ENCODE measurements at places on chromosomes 4 and X.

DNA sequence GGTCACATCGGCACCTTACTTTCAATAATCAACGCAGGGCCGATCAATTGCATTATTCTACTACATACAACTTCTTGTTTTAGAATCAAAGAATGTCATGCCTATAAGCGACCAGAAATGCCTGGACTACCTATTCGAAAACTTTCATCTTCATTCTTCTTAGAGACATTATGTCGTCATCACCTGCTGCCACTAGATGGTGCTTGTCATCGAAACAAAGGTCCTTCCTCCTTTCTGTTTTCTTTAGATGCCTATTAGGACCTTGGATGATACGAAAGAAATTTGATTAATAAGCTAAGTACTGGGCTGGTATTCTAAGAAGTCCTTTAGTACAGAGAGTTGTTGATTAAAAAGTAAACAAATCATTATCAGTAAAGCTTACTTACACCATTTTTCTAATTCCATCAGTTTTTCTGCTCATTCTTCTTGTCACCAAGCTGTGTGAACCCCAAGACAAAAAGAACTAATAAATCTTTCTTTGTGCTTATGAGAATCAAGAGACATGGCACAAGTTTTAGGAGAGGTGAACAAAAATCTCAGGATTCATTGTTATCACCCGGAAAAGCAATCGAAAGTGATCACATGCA lies 154.5 kb upstream of the SLC4A4 start:
- no peak for DNase-seq

- no peak for DNase-seq
Observed at GRCh38 chr4:54363037-54363436, 133.9 kb downstream of the PDGFRA start.

- no peak for DNase-seq
Observed at GRCh38 chr4:152572417-152573086, 36.7 kb upstream of the FBXW7 start.

- DNase-seq: no peak
Observed at GRCh38 chr4:3374011-3374645, 67.6 kb upstream of the HGFAC start.

- no peak for DNase-seq
Observed at GRCh38 chr4:53057679-53058078, 195.6 kb downstream of the RASL11B start.

DNA sequence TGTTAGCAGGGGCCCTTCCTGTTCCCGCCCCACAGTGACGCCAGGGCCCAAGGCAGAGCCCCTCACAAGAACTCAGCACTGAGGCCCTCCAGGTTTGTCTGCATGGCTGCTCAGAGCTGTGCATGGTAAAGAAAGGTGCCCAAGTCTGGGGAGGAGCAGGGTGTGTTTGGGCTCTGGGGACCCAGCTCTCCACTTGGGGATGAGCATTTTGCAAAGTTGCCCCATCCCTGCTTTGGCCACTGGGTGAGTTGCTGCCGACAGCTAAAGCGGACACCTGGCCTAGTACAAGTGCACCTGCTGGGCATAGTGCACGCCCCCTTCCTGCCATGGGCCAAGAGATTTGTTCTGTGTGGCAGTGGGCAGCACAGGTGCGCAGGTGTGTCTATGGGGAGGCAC lies 2.0 kb upstream of the MXD4 start:
- DNase-seq: peak; percentile 11

DNA sequence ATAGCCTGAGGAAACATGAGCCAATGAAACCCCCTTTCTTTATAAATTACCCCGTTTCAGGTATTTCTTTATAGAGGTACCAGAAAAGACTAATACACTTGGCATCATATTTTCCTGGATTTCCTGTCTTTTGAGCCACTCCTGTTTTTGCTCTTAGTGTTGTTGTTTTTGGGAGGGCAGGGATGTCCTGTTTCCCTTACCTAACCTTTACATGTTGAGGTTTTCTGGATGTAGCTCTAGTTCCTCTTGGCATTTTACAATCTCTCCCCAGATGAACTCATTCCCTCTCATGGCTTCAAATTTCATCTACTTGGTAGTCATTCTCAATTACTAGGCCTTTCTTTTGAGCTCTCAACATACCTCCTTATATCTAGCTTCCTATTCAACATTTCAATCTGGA lies 104.1 kb upstream of the MAB21L2 start:
- no peak for DNase-seq

GRCh38 chr4:78059938-78060337 lies 2.8 kb downstream of the FRAS1 start:
- DNase-seq: no peak

DNA sequence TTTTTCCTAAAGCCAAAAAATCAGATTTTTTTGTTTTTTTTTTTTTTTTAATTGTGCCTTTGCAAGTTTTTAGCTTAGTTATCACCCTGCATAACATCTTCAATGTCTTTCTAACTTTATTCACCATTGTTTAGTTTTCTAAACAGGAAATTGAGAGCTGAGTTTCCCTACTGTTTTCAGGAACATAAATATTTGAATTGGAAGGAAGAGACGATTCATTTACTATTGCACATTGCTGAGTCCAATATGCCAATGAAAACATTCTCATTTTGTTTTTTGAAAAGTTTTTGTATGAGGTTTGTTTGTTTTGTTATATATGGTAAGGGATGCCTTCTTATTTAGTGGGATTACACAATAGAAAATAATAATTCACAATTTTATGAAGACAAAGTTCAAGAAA lies 148.4 kb downstream of the ANKRD50 start:
- no peak for DNase-seq
